ENCODE measurements at places on chromosomes 11 and 22.

DNA sequence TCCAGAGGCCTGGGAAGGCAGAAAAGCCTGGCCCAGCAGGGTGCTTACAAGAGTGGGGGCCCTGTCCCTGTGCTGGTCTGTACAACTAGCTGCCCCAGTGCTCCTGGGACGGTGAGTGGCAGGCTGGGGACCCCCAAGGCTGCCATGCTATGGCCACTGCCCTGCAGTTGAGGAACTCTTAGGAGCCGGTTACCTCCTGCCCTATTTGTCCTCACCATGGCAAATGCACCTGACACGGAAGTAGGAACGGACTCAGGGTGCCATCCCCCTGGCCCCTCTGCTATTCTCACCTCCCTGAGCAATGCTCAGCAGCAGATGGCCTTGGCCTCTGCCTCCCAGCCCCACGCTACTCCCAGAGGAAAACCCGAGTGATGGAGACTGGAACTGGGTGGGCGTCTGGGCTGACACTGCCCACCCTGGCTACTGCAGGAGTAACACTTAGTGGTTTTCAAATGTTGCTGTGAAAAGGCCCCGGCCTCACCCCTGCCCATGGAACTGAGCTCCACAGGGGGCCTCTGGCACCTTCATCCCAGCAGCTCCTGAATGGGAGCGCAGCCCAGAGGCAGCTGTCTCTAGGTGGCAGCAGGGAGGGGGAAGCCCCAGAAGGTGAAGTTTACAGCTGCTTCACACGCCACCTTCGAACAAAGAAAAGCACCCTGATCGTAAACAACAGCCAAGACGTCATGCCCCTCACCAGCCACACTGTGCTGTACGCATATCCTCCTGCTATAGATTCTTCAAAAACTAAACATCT is 105.3 kb downstream of the CTTN start:
- no peak for DNase-seq

- no peak for DNase-seq
These were observed 367.1 kb upstream of the PDGFD start for GRCh38 chr11:104531075-104531474.

GRCh38 chr11:58028687-58029411 is 1.9 kb upstream of the OR6Q1 start:
- no peak for DNase-seq

GRCh38 chr22:19419464-19420178 is 11.9 kb downstream of the HIRA start:
- no peak for DNase-seq

GRCh38 chr11:10611979-10612862 is 43.8 kb upstream of the LYVE1 start:
- DNase-seq, result no peak

- no peak for DNase-seq
These were observed 24.6 kb upstream of the MYEOV start for GRCh38 chr11:69269388-69269787.

DNA sequence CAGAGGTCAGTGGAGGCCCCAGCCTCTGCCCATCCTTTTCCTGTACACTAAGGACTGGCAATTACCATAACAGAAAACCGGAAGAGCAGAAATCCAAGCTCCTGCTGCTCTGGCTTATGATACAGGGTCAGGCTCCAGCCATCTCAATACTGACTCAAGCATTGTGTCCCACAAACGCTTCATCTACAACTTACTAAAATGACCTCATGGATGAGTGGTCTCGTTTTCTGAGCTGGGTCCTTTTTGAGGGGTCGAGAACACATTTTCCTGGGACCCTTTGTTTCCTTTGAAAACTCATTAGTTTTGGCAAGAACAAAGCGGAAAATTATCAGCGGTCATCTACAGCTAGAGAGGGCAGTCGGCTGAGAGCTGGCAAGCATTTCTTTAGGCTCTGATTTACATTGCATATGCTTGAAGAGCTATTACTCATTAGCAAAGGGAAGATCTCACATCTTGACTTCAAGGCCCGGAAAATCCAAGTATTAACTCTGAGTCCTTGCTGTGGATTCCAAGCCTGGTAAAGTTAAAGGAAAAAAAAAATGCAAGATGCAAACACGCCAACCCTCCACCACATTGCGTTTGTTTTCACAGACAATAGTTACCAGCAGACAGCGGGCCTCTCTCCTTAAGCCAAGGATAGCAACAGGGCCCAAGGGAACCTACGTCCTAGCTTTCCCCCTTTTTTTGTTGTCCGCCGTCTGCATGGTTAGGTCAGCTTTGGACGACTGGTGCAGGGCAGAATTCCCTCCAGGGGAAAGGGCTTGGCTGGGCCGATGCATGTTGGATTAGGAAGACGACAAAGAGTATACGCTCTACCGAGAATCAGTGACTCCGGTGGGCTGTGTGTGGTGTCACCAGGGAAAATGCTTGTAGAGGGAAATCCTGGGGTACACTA is 1.8 kb downstream of the TESMIN start:
- no peak for DNase-seq

DNA sequence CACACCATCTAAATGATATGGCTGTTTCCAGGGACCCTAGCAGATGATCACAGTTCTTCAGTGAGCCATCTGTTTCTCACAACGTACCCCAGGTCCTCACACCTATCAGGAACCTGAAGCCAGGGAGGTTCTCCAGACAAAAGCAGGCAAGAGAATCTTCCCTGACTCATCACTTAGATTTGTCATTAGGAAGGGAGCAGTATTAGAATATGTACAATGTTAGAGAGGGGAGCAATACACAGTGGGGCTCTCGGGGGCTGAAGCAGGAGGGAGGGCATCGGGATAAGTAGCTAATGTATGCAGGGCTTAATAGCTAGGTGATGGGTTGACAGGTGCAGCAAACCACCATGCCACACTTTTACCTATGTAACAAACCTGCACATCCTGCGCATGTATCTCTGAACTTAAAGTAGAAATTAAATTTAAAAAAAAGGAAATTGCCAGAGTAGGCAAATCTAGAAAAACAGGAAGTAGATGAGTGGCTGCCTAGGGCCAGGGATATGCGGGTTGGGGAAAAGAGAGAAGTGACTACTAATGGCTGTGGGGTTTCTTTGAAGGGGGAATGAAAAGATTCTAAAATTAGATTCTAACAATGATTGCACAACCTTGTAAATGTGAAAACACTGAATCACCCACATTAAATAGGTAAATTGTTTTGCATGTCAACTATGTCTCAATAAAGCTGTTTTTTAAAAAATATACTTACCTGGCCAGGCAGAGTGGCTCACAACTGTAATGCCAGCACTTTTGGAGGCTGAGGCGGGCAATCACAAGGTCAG is 14.4 kb downstream of the C22orf42 start:
- DNase-seq, result no peak

- no peak for DNase-seq
These were observed 46.2 kb downstream of the FLRT1 start for GRCh38 chr11:64081745-64082442.

GRCh38 chr22:35033635-35034296 is 32.2 kb upstream of the ISX start:
- no peak for DNase-seq

DNA sequence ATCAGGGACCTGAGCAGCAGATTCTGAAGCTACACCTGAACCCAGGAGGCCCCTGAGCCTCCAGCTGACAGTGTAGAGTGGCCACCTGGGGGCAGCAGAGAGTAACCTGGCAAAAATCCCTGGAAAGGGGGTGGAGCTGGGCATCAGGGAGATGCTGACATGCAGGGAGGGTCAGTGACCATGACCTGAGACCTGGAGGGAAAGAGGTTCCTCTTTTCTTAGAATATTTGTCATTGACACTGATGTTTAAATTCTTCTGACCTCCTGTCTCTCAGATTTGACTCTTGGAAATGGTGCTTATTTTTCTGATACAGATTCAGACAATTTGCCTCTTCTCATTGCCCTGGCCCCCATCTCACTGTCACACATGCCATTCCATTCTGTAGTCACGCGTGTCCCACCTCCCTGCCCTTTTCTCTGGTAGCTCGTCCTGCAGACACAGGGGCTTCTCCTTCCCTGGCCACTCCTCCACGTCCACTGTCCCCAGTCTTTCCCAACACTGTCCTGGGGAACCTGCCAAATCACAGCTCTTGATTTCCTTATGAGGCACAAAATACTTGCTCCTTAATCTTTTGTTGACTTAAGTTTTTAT is 117.2 kb upstream of the IGLL5 start:
- DNase-seq, result no peak

GRCh38 chr11:10295064-10295901 is 1.3 kb upstream of the SBF2 start:
- DNase-seq, result no peak

DNA sequence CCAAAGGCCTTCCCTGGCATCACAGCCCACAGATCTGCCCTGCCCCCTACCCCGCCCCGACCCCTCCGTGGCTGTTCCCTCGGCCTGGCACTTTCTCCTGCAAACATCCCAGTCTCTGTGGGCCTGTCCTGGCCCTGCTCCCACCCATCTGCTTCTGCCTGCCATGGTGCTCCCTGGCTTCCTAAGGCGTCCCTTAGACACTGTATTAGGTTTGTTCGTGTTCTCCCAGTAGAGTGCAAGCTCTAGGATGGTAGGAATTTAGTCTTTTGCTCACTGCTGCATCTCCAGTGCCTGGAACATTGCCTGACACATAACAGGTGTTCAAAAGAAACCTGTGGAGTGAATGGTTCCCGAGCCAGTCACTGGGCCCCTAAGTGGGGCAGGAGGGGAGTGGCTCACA is 69.6 kb upstream of the PITPNB start:
- DNase-seq, result no peak

DNA sequence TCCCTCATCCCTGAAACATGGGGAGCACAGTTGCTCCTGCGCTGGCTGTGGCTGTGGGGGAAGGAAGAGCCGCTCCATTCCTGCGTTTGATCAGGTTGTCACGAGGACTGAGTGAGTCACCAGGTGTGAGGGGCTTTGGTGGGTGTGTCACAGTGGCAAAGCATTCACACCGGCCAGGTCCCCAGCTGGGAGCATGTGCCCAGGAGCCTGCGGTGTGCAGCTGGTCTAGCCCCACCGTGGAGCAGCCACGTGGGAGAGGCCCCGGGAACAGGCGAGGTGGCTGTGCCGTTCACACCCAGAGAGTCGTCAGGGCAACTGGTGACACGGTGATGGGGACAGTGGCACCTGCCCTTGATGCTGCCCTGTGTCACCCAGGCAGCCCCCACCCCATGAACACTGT is 47.6 kb upstream of the PPARA start:
- DNase-seq, result no peak

DNA sequence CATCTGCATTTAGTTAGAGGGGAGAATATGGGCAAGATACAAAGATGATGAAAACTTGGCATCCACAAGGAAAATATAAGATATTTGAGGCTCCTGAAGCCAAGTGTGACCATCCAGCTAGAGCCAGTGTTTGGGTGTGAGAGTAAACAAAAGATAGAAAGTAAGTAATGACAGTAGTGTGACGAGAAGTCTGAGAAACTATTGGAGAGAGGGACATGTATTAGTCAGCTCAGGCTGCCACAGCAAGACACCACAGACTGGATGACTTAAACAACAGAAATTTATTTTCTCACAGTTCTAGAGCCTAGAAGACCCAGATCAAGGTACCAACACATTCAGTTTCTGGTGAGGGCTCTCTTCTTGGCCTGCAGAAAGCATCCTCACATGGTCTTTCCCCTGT is 6.4 kb upstream of the CCKBR start:
- no peak for DNase-seq

- no peak for DNase-seq
These were observed 15.1 kb downstream of the SYNGR1 start for GRCh38 chr22:39364714-39365491.

- no peak for DNase-seq
These were observed 802 bp downstream of the TENM4 start for GRCh38 chr11:79439886-79440570.

DNA sequence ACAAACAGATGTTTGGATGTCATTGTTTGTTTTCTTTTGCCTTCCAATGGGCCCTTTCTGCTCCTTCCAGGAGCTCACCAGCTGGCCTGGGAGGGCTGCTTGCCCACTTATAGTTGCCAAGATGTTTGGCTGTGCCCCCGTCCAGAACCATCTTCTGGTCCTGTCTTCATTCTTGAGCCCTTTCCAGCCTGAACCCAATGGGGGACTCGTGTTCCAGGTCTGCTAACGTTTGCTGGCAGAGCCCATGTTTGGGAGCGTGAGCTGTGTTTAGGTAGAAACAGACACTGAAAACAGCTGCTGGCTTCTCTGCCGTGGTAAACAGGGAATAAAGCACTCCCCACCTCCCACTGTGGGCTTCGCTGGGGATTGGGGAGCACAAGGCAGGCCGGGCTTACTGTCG is 83.2 kb upstream of the SYT13 start:
- no peak for DNase-seq

- DNase-seq, result no peak
These were observed 30.6 kb downstream of the KIRREL3 start for GRCh38 chr11:126969865-126970479.

GRCh38 chr11:84024266-84024665 is 738.1 kb upstream of the CCDC90B start:
- DNase-seq, result no peak

- peak; percentile 99 for DNase-seq
These were observed 321.6 kb downstream of the AASDHPPT start for GRCh38 chr11:106399076-106399511.

DNA sequence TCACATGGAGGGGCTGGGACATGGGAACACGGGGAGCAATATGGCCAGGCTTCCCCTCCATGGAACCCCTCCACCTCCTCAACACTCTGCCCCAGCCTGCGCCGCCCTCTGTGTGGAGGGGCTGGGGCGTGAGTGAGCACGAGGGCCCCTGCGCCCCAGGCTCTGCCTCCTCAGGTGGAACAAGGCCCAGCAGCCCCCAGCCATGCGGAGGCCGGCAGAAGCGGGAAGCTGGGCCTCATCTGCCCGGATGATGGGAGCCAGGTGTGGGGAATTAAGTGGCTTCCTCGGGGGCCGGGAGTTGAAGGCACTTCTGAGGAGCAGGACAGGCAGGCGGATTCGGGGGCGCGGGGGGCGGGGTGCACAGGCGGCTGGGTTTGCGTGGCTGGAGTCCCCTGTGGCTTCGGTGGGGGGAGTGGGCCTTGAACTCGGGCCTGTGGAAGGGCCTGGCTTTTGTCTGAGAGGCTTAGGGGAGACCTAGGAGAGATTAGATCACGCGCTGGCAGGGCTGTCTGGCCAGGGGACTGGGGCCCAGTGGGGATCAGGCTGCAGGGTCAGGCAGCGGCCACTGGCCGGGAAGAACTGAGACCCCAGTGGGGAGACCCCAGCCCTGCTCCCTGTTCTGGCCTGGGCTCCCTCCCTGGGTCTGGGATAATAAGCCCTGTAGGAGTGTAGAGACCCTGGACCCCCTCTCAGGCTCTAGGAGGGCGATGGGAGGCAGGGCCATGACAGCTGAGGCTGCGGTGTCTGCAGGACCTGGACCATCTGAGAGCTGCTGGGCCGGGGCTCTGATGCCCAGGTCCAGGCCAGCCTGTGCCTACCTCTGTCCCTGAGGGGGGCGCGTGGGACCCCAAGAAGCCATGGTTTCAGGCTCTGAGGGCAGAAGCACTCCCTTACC is 13.3 kb downstream of the PRR33 start:
- no peak for DNase-seq

- DNase-seq, result no peak
These were observed 75.2 kb upstream of the WNT11 start for GRCh38 chr11:76281558-76281906.

GRCh38 chr22:20130319-20130718 is 1.3 kb upstream of the ZDHHC8 start:
- no peak for DNase-seq

Measured in fibroblast of skin of left quadriceps (primary cell).